ENCODE measurements at places on chromosomes 4 and X. TPM values are rescaled to one million over a fixed set of nuclear protein-coding genes. Genes with fewer than 3 reads are reported as not detected.

EDA gene
- polyA plus RNA-seq: 0.39 TPM

CENPVL2 gene
- polyA plus RNA-seq: not detected

DCHS2 gene
- polyA plus RNA-seq: not detected

DNA sequence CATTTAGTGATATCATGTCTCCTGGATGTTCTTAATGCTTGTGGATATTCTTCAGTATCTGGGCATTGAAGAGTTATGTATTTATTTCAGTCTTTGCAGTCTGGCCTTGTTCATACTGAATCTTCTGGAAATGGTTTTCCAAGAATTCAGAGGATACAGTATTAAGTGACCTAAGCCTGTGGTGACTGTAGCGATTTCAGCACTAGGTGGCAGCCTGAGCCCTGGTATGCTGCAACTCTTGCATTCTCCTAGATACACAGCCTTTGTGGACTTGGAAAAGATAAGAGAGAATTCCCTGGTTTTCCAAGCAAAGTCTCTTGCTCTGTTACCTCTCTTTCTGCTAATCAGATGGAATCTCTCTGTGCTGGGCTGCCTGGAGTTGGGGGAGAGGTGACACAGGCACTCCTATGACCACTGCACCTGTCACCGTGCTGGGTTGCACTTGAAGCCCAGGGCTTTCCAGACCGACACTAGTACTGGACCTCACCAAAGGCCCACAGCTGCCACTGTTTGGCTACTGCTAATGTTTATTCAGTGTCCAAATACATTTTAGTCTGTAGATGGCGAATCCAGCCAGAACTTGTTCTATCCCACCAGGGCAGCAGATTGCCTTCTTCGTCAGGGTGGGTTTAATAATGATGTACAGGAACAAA lies 19.3 kb upstream of the SPIN2A start:
- DNase-seq: no peak

DNA sequence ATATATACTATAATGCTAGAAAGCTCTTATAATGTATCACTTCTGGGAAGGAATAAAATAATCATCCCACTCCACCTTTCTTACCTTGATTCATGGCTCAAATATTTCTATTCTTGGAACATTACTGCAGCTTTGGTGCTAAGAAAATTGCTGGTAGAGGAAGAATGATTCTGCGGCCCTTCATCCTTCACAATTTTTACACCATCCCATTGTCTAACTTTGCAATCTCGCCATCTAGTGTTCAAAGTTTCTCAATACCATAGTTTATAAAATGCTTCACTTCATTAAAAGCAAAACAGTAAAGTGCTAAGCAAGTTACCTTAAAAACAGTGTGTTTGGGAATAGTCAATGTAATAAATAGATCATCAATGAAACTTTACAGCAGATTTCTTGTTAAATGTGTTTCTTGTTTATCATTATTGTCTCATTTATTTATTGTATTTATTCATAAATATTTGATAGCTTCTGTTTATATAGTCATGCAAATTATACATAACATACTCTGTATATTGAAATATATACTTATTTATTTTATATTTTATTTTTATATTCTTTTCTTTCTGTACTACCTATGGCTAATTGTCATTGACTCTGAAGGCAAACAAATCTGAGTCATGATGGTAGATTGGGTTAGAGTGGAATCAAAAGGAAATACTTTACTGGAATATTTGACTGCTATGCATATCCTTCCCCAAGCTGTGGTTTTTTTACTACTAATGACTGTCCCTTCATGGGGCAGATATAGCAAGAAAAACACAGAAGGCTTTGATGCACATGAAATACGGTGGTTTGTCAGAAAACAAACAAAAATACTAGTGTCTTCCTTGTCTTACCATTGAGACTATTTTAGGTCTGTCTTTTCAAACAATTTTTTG lies 390.7 kb downstream of the MAPK10 start:
- DNase-seq: no peak

GRCh38 chr4:183553601-183554345 lies 48.9 kb downstream of the ING2 start:
- DNase-seq: no peak

DNA sequence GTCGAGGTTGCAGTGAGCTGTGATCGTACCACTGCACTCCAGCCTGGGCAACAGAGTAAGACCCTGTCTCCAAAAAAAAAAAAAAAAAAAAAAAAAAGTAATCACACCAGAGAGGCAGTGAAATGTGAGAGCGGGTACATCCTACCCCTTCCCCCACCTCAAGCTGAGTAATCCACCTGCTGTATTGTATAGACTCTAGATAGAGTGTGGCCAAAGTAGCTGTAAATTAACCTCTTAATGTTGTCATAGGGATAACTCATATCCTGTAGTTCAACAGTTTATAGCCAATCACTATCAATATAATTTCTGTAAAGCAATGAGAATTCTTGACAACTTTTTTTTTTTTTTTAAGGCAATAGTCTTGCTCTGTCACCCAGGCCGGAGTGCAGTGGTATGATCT lies 30.8 kb downstream of the TNIP2 start:
- no peak for DNase-seq

DNA sequence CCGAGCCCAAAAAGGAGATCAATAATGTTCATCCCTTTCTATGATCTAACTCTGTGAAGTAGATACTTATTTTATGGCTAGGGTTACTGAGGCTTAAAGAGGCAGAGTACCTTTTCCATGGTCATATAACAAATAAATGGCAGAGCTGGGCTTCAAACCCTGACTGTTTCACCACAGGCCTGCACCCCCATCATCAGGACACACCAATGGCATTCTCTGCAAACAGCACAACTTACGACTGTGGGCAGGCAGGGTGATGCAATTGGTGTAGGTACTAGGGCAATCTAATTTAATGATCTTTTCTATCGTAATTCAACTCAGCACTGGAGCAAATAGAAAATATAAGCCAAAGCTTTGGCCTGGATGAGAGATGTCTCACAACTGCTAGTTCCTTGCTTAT lies 118.8 kb upstream of the CBR4 start:
- no peak for DNase-seq

- no peak for DNase-seq
These were observed 1.4 kb upstream of the C4orf50 start for GRCh38 chr4:6019316-6020263.

DNA sequence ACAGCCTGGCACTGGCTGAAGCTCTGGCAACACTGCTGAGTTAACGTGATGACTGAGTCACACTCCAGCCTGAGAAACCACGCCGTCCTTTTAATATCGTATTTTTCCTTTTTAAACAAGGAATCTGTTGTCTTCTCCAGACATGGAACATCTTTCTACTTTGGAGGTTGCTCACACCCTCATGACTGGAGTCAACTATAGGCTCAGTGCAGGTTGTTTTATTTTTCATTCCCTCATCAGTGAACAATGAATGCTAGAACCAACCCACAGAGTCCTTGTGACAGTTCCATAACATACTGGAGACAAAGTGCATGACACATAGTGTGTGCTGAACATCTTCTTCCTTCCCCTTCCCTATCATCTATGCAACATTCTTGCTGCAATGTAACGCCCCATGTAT lies 76.8 kb upstream of the CPEB2 start:
- no peak for DNase-seq

DNA sequence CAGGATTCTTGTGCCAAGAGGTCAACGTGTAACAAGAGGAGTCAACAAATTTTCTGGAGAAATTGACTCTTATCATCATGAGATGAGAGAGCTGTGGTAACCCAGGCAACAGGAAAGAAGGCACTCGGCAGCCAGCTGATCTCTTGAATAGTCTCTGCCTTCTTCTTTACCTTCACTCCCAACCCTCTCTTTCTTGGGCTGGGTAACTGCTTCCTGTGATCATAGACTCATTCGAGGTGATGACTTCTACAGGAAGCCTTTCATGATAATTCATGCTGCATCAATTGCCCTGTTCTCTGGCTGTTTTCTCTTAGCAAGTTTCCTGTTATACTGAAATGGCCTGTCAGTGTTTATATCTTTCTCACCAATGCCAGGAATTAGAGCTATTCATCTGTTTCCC lies 70.8 kb upstream of the FSTL5 start:
- no peak for DNase-seq

DNA sequence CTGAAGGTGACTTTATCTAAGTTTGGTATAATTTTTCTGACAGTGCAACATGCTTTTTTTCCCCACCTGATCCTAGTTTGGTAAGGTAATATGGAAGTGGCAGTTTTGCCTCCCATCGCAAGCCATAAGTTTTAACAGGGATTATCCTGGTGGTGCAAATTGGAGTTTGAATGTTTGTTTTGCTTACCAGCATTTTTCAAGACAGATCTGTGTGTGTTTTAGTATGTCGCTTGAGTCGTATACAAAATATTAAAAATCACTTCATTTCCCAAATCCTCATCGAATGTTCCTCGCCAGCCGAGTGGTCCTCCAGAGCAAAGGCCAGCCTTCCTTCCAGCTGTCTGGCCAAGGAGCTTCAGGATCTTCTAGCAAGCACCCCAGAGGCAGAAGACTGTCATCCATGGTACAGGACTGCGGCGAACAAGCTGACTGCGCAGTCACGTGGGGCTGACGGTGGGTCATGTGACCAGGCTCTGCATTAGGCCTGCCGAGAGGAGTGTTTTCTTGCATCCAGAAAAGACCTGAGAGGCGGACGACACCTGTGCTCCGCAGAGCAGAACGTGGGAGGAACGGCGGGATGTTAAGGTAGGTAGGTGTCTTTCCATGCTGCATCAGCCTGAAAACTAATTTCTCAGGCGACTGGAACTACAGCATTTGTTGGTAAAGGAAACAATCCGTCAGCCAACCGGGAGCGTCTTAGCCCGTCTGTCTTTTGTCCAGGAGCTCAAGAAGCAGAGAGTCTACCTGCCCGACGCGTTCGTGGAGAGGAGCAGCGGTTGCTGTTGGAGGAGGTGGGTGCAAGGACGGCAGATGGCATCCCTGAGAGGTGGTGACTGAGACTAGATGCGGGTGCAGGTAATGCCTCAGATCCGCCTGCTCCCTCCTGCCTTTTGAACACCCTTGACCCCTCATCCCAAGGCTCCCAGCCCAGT lies at the start of gene GPRASP3:
Gene GPRASP3, plus strand, starts transcription at position 507 of the 932 bp plus-strand sequence. CDS start 28,253 bp downstream, outside the sequence.
- DNase-seq: peak; percentile 73

DNA sequence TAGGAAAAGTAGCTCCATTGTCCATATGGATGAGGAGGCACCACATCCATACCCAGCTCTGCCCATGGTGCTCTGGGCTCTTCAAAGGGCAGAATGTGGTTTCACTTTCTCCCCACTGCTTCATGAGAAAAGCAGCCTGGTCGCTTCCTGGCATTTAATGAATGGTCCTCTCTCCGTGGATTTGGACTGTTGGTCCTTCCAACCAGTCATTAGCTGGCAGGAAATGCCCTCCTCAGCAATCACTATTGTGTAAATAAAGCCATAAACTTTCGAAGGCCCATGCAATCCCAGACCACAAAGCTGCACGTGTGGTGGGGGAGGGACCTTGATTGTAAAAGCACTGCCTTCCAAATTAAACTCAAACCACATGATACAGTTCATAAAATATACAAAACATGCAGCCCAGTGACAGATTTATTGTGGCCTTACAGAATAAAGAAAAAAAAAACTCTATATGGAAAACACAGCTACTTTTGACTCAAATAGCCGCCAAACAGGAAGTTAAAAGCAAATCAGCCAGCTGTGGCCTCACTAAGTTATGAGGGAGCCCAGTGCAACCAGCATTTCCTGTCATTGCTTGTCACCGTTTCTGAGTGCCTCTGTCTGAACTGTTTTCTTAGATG lies 8.1 kb downstream of the MBNL3 start:
- DNase-seq: no peak

- no peak for DNase-seq
These were observed 103.0 kb downstream of the PPEF1 start for GRCh38 chrX:18810416-18810815.

DNA sequence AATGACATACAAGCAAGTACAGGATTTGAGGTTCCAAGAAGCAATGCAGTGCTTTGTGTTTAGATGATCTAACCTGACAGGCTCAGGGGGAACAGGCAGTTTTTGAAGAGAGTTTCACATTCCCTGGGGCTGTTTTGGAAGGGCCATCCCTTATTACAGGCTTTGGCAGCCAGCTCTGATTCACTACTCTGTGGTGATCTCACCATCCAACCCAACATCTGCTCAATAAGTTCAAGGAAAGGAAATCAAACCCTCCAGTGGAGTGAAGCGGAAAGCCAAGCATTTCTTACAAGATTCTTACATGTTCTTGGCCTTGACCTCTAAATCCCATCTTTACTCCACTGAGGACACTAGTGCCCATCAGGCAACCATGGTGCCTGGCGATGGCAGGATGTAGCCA lies 7.5 kb downstream of the IDS start:
- no peak for DNase-seq

DNA sequence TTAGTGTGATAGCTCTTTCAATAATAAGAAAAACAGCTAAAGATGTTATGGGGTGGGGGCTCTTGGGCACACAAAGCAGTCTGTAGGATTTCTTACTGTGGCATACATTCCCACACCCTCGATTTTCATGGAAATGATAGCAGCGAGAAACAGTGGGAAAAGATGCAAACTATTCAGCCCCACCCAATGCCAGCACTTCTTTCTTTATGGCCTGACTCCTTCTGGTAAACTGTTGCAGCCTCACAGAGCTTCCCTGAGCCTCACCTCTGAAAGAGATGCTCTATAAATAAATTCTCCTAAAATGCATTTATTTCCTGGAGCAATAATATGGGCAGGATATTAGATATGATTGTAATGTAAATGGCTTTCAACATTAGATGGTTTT lies 910 bp downstream of the ANK2 start:
- DNase-seq: no peak

GRCh38 chr4:23889814-23890341 lies at the start of gene PPARGC1A:
Gene PPARGC1A (minus strand): TSS chr4:23890047. CDS start chr4:23889957, 90 bp downstream.
- peak; percentile 42 for DNase-seq

DNA sequence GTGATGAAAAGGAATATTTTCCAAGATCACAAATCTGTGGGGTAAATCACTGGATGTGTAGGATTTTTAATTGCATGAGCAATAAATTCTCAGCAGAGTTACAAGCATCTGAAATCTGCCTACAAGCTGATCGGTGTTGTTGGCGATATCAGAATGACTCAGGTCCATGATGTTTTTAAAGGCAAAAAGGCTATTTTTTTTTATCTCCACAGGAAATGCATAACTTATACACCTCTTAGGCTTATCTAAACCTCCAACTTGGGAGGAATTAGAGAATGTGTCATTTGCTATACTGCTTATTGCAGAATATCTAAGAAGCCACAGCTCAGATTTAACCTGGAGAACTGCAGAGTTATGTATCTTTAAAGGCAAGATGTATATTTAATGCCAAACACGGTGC lies 61.6 kb downstream of the KIT start:
- DNase-seq: no peak

DNA sequence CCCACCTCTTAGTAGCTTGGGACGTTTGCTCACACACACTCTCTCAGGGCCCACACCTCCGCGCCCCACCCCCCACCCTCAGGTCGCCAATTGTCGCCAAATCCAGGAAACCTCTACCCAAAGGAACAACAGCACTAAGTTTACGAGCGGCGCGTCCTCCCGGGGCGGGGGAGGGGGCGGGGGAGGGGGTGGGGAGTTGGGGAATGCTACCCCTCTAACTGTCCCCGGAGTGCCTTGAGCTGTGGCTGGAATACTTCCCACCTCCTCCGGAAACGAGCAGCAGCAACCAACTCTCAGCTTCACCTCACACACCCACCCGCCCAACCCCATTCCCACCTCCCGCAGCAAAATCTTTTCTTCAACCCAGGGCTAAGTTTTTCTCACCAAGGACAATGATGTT lies 135.6 kb upstream of the ZIC3 start:
- no peak for DNase-seq
